ENCODE measurements at places on chromosomes 4 and X. TPM values are rescaled to one million over a fixed set of nuclear protein-coding genes. Genes with fewer than 3 reads are reported as not detected.

The PAGE5 gene
- not detected for total RNA-seq

The PLAC8 gene
- total RNA-seq, result 1.9 TPM

The TMSB15C gene
- total RNA-seq, result 3.9 TPM

The EXOC1L gene
- total RNA-seq, result not detected

The TMEM35A gene
- total RNA-seq, result 5.8 TPM

The SMARCA1 gene
- total RNA-seq, result 51.8 TPM

The FBXO8 gene
- 7.9 TPM for total RNA-seq
